ENCODE measurements at places on chromosomes 6 and 20.

GRCh38 chr6:25314509-25315175 lies 35.5 kb downstream of the CARMIL1 start:
- DNase-seq: no peak

DNA sequence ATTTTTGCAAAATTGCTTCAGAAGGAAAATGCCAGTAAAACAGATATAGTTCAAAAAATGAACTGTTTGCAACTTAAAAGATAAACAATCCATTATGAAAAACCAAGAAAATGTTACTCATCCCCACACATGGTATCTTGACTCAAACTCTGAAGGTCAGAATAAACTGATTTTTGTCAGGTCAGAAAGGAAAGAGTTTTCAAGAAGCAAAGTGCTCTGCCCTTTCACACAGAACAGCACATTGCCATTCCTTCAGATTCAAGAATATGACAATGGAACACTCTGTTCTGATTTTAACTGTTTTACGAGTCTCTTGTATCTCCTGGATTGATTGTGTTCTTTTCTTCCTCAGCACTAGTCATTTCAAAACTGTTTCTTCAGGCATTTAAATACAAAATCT lies 33.8 kb upstream of the NT5E start:
- DNase-seq: no peak

DNA sequence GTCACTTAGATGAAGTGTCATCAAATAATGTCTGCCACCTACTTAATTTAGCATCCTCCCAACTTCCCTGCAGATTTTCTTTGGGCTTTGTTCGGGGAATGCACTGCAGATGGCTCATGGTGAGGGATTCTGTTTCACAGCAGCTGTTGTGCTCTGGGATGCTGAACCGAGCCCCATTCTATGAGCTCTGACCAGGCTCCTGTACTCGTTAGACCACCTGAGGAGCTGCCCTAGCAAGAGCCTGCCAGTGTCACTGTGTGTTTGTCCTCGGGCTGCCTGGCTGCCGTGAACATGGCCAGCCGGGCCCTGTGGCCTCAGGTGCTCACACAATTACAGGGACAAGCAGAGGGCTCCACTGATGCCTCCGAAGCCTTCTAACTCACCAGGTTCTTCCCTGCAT lies 238.8 kb upstream of the ECI2 start:
- DNase-seq: no peak

DNA sequence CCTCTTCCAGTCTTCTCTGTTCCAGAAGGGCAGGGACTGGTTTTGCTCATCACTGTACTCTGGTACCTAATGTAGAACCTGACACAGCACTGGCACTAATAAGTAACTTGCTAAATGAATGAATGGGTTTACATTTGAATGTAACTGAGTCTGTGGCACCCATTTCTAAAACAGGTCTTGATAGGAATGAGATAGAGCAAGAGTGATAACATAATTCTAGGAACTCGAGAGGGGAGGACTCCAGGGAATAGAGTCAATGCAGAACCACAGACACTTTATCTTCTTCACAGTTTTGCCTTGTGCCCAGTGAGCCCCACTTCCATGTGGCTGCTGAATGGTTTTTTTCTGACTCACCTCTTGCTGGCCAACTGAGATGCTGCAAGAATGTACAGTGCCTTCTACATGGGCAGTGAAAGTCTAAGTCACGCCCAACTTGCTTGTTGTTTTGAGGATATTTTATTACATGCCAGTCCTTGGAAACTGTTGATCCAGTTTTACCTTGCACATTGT lies 61.1 kb downstream of the TBC1D7 start:
- no peak for DNase-seq

DNA sequence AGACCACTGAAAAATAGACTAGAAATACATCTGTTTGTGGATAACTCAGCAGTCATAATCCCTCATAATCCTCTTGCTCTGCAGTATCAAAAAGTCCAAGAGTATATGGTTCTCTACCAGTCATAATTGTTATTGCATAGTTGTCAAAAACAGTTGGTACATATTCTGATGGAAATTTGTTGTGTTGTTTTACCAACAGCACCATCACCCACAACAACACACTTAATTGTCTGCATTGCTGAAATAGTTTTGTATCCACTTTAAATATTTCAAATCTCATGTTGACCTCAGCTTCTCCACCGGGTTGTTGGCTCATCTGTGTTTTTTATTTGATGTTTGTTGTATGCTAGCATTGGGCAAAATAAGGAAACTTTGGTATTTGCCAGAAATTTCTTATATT lies 39.4 kb downstream of the ITCH start:
- no peak for DNase-seq

GRCh38 chr6:44522871-44523270 lies 135.4 kb downstream of the CDC5L start:
- DNase-seq: no peak

DNA sequence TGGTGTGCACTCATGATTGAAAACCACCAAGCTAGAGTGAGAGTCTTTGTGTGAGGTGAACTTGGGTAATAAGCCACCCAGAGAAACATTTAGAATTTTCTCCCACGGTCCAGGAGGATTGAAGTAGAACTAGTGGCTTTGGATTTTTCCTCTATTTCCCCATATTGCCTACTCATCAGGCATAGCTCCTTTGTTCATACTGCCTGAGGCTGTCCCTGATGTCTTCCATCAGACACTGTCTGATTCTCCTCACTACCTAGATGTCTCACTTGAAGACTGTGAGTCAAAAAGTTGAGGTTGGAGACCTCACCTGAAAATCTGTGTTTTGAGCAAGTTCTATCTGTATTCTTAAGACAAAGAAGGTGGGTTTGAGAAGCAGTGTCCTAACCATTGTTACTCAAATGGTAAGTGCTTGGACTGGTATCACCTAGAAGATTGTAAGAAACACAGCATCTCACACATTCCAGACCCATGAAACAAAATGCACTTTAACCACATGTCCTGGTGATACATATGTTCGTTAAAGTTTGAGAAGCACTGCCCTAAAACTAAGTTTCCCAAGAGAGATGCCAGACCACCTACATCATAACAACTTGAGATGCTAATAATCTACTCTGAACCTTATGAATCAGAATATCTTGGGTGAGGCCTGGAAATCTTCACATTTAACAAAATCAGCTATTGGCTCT lies 523.4 kb upstream of the BTBD3 start:
- no peak for DNase-seq

- no peak for DNase-seq
Observed at GRCh38 chr6:28207510-28208110, 17.5 kb upstream of the ZSCAN9 start.

DNA sequence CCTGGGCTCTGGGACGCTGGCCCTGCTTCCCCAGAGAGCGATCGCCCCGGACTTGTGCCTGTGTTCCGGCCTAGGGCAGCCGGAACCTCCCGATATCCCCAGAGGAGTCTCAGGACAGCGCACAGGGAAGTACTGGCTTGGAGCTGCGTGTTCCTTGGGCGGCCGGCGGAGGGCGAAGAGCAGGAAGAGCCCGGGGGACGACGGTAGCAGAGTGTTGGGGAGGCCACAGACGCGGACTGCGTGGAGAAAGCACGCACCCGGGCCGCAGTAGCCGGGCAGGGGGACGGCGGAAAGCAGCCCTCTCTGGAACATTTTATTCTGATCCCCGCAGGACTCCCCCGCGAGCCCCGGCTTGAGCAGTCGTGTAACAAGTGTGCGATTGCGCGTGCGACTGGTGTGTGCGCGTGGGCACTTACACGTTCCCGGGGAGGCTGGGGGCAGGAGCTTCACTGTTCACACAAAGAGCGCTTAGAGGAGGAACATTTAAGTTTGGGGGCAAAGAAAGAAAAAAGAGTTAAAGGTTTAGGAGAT lies 36.1 kb downstream of the NCR2 start:
- no peak for DNase-seq

DNA sequence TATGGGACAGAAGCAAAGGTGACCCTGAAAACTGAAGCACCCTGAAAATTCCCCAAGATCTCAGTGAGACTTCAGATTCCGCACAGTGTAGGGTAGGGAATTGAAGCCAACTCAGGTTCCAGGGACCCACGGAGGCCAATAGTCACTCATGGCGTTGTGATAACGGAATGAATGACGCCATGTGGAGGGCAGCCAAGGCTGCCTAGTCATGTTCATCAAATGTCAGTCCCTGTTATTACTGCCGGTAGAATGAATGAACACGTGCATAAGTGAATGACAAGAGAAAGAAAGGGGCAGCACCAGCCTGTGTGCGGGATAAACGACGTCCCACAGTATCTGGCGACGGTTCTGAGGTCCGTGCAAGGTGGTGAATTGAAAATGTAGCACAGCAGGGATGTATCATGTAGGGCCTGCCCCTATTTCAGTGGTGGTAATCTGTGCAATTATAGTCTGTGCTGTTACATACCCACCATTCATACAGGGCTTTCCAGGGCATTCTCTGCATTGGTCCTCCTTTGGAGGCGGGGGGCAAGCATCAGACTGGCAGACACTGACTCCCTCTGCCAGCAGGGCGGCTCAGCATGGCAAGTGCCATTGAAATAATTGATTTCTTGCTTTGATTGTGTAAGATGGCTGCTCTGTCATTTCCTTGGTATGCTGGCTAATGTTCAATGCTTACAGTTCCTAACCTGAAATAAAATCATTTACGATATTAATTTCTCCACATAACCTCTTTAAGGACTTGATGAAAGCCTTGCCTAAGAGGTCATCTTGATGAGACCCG lies 386.9 kb downstream of the CDH4 start:
- DNase-seq: no peak

- DNase-seq: no peak
Observed at GRCh38 chr6:19324376-19324775, 512.8 kb upstream of the ID4 start.

GRCh38 chr6:21754891-21755290 lies 161.3 kb downstream of the SOX4 start:
- DNase-seq: no peak
